ENCODE measurements at places on chromosomes 2 and 18.

DNA sequence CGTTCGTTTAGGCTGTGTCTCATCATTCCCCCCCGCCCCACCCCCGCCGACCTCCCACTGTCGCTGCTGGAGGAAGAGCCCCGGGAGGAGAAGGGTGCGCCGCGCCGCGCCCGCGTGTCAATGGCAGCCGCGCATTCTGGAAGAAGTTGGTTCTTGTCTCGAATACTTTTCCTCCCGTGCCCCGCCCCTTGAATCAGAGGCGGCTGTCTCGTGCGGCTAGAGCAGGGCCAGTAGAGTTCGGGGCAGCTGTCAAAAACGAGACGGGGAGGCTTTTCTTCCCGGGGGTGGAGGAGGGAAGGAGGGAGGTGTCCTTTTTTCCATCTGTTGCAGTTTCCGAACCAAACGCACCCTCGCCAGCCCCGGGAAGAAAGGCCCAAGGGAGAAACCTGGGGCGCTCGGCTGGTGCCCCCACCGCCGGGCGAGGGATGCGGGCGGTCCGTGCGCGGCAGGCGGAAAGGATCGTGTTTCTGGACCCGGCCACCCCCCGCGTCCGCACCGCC is 410 bp upstream of the TGIF1 start:
- DNase-seq = peak; percentile 90

GRCh38 chr2:42841344-42841743 is 49.0 kb upstream of the HAAO start:
- no peak for DNase-seq

DNA sequence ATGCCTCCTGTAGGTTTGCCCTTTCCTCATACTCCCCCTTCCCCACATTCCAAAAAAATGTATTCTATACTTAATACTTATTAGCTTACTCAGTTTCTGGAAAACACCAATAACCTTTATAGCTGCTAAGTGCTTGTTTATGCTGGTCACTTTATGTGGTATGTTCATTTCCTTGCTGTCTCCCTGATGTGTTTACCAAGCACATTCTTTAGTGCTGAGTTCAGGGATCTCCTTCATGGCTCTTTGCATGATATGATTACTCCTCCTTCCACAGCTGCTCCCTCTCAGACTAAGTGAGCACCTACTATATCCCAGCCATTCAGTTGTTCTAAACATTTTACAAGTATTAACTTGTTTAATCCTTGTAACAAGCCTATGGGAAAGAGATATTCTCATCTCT is 698.3 kb upstream of the FANCL start:
- DNase-seq = no peak

DNA sequence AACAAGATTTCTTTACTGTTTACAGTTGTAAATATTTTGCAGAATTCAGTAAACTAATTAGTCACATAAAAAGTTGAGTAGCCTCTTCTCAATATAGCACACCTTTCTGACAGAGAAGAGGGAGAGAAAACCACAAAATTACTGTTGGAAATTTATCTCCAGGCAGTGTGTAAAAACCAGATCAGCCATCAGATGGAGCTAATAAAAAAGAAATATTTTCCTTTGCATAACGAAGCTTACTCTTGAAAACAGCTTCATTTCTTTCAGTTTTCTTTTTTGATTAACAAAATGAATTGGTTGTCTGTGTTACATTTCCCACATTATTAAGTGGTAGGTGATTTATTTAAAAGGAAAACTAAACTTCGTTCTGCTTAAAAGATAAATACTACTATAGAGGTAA is 259.3 kb upstream of the KCNJ3 start:
- DNase-seq = peak; percentile 19

- no peak for DNase-seq
These were observed 602 bp downstream of the SNX17 start for GRCh38 chr2:27370816-27371620.

GRCh38 chr2:160087854-160088745 is 25.7 kb upstream of the PLA2R1 start:
- DNase-seq = peak; percentile 19

DNA sequence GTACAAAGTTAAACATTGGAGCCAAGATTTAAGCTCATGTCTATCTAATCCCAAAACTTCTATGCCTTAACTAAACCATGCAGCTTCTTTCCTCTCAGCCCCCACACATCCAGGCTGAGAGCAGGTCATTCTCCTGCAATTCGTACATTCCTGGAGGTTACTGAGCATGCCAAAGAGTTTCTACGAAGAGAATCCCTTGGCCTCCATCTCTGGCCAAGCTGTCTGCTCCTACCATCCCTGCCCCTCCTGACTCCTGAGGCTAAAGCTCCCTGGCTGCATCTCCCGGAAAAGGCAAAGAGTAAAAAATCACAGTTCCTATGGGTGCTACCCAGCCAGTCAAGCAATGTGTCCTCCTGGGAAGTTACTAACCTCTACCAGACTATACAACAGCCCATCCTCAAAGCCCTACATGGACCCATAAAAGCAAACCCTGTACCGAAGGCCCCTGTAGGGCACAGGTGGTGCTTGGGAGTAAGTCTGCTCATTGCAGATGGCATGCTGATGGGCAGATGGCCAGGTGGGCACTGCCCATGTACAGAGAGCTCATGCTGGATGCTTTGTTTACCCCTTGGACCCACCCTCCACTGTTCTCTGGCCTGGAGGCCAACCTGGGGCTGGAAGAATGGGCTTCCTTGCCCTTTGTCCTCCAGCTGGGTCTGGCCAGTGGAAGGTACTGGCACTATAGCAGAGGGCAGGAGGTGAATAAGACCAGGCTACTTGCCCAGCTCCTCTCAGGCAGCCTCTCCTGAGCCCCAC is 99.5 kb downstream of the TTC32 start:
- no peak for DNase-seq

DNA sequence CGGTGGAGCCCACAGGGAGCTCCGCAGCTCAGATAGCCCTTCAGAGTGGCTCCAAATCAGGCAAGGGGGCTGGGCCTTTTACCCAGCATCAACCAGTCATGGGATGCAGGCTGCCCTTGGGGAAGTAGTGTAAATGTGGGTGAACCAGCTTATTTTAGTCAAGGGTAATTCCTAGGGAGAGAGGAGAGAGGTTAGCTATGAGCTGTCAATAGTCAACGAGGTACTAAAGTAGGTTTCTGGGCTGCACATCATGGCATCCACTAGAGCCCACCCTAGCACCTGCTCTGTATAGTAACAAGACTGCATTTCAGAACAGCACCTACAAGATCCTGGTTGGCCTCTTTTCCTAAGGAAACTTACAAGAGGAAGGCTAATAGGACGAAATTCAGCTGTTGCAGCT is 9.5 kb upstream of the MCM6 start:
- no peak for DNase-seq

GRCh38 chr2:37558623-37559022 is 112.8 kb downstream of the CDC42EP3 start:
- no peak for DNase-seq

GRCh38 chr2:217166241-217166850 is 306.5 kb upstream of the TNP1 start:
- DNase-seq = peak; percentile 60

- peak; percentile 87 for DNase-seq
These were observed 33.5 kb downstream of the DAPL1 start for GRCh38 chr2:158828378-158829164.

DNA sequence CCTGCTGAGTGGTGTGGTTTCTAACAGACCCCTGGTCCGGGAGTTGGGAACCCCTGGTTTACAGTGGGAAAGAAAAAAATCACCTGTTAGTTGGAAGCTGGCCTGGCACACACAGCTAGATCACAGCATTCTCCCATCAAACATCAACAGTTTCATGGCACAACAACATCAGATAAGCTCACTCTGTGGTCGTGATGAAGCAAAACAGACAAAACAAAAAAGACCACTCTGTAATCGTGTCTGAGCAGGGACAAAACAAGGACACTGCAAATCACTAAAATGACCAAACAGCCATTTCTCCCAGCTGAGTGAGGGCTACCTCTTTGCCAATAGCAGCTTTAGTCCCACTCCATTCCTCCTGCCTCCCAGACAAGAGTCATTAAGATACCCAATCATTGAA is 9.0 kb upstream of the IMPACT start:
- DNase-seq = no peak

- DNase-seq = no peak
These were observed 124.6 kb downstream of the SPOPL start for GRCh38 chr2:138626148-138626547.

- DNase-seq = no peak
These were observed 266.3 kb downstream of the MREG start for GRCh38 chr2:215746887-215747615.

- no peak for DNase-seq
These were observed 284.7 kb downstream of the CMPK2 start for GRCh38 chr2:6580982-6581381.

GRCh38 chr2:140696449-140696848 is 1434.4 kb downstream of the LRP1B start:
- no peak for DNase-seq

DNA sequence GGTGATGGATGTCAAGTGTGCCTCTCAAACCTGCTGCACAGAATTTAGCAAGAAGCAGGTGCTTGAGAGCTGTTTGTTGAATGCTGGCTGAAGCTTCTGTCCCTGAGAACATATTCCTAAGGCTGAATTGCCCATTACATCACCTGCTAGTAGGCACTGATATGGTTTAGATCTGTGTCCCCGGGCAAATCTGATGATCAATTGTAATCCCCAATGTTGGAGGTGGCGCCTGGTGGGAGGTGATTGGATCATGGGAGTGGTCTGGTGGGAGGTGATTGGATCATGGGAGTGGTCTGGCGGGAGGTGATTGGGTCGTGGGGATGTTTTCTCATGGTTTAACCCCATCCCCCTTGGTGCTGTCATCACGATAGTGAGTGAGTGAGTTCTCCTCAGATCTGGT is 128.0 kb downstream of the HRH4 start:
- no peak for DNase-seq

DNA sequence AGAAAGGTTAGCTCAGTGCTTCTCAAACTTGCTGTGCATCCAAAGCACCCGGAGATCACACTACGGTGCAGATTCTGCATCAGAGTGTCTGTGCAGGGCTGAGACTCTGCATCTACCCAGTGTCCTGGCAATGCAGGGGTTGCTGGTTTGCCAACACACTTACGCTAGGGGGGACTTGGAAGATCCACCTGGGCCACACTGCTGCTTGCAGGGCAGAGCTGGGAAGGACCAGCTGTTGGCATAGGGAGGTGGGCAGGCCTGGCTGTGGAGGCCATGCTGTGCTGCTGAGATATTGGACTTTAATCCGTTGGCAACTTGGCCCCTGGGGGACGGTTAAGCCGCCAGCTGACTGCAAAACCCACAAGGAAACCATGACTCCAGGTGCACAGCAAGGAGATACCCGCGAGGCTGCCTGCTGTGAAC is 397.6 kb upstream of the HS6ST1 start:
- no peak for DNase-seq

DNA sequence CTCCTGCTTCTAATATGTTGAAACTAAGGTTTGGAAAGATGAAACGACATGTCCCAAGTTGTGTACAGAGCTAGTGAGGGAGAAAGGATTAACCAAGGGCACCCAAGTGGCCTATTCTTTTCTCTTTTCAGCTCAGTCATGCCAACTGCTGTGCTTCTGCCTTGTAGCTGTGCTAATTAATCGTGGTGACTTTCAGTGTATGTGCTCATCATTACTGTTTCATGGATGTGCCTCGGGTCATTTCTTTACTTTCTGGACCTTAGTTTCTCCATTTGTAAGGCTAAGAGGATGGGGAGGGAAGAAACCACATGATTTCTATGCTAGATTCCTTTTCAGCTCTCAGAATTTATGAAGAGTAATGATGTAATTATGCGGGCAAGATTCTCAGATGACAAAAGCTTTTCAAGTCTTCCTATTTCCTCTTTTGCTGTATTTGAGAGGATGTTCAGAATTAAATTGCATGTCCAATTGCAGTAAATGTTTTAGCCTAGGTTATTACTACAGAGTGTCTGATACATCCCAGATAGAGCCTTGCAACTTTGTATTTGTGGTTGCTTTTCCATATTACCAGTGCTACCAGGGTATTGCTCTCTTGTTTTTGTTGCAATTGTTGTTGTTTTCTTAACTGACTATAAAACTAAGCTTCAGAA is 621.2 kb downstream of the CNTNAP5 start:
- DNase-seq = no peak

DNA sequence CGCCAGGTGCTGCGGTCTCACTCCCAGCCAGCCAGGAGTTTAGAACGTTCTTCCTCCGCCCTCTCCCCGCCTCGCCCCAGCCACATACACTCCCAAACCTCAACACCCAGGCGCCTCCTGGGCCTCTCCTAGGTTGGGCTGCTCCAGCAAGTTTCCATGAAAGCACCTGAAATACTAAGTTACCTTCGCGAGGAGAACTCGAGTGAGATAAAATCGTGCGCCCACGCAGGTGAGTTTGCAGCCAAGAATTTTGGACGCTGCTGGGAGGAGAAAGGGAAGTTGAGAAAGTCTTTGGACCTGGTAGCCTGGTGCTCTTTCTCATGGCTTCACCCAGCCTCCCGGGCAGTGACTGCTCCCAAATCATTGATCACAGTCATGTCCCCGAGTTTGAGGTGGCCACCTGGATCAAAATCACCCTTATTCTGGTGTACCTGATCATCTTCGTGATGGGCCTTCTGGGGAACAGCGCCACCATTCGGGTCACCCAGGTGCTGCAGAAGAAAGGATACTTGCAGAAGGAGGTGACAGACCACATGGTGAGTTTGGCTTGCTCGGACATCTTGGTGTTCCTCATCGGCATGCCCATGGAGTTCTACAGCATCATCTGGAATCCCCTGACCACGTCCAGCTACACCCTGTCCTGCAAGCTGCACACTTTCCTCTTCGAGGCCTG is at the start of gene GPR39:
Gene GPR39 (plus strand): TSS at position 83 of the 673 bp plus-strand sequence.
- DNase-seq = no peak

DNA sequence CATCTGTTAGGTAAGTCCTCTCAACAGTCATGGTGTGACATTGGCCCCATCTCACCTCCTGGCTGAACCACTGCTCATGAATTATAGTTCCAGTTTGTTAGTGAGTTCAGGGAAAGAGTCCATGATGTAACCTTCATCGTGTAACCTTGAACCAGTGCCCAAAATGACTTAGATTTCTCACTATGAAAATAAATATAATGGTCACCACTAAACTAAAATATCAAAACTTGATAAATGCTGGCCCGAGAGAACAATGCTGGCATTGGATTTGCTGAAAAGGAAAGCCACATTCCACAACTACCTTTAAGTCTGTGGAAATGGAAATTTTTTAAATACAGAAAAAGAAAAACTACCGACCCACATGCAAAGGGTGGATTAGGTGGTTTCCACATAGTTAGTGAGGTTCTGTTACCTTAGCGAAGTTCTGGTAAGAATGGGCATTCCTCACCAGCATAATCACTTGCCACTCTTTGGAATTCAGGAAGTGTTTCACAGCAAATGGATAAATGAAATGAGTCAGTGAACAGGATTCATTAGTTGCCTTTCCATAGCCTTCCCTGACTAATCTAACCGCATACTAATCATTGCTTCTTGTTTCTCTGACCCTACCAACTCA is 133.9 kb upstream of the CTAGE1 start:
- DNase-seq = no peak

DNA sequence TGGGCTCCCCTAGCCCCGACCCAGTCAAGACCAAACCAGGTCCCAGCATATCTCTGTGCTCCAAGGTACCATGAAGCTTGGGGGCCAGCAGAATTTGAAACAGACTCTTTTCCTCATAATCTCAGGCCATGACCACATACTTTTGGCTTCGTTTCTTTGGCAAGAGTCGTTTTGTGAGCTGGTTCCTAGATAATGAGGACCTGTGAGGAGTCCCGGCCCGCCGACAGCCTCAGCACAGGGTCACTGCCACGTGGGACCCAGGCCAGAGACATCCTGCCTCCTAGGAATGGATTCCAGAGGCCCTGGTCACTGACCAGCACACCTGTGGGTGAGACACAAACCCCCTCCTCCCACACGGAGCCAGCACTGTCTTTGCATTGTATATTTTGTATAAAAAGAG is 73.5 kb downstream of the VAPA start:
- DNase-seq = no peak

- DNase-seq = no peak
These were observed 52.0 kb downstream of the FECH start for GRCh38 chr18:57534511-57534909.

Data from eye (tissue), 1 donor.